ENCODE measurements at places on chromosomes 12 and 14.

GRCh38 chr14:71532790-71533189 lies 399.4 kb upstream of the RGS6 start:
- no peak for DNase-seq

GRCh38 chr12:104494137-104494792 lies 37.5 kb downstream of the CHST11 start:
- peak; percentile 46 for DNase-seq

DNA sequence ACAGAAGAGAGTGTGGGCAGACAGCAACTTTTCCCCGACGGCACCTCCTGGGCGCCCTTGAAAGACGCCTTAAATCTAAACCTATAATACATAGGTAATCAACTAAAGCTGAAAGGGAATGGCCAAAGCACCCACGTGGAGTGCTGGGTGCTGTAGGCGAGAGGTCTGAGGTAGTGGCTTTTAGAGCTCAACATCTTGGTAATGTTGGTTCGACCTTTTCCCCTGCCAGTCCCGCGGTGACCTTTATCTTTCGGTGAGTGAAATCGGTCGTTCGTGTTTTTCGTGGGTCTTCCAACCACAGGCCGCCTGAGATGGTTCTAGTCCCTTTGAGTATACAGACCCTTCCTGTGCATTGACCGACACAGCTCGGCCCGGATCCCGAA lies 9.1 kb downstream of the OR6S1 start:
- DNase-seq: no peak

DNA sequence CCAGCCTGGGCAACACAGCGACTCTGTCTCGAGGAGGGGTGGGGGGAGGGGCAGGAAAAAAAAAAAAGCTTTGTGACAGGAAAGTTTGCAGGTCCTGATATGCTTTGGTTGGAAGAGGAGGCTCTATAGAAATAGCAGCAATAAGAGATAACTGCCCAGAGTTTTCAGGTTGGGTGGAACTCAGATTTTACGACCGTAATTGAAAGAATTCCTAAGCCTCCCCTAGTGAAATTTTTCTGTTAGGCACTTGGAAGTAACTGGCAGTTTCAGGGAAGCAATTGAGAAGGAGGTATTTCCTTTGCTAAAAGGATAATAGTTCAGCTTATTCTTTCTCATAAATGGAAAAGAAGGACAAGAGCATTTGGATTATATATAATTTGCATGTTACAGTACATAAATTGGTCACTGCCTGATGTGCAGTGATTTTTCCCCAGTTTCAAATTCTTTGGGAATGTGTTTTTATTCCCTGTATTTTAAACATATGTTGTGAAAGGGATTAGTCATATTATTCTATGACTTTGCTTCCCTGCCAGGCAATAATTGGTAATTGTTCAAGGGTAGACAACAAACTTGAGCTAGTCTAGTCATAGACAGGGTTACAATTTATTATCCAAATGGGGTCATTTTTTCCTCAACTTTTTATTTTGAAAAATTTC lies 452.8 kb downstream of the AEBP2 start:
- DNase-seq: no peak

- DNase-seq: no peak
Measured at GRCh38 chr14:24300326-24300980, 803 bp downstream of the NOP9 start.

GRCh38 chr12:131137836-131138637 lies 184.3 kb downstream of the ADGRD1 start:
- DNase-seq: peak; percentile 57

DNA sequence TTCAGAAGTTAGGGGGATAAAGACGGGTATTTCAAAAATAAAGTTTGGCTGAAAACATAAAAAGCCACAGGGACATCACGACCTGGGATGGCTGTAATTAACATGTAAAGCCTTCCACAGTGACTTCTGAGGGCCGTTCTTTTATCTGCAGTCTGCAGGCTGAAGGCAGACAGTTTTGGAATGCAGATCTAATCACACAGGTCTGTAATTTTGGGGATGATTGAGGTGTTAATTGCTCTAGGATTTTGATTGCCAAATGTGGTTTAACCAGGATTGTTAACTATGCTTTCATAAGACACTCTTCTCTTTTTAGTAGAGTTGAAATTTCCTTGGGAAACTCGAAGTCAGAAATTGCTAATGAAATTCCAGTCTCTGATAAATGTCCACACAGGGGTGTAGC lies 355.5 kb downstream of the ATP23 start:
- no peak for DNase-seq

DNA sequence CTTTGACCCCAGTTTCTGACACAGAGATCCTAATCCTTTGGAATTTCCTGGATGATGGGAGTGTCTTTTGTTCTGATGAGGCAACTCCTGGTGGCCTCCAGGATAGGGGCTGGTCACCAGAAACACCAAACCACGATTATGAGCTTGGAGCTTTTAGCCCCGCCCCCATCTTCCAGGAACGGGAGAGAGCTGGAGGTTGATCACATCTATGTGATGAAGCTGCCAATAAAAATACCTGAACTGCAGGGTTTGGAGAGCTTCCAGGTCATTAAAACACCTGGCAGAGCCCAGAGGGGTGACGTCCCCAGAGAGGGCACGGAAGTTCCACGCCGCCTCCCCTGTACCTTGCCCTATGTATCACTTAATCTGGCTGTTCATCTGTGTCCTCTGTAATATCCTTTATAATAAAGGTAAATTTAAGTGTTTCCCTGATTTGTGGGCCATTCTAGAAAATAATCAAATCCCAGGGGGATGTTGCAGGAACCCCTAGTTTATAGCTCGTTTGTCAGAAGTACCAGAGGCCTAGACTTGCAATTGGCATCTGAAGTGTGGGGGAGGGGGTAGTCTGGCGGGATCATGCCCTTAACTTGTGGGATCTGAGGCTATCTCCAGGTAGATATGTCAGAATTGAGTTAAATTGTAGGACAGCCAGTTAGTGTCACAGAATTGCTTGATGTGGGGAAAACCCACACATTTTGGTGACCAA lies 21.2 kb downstream of the APPL2 start:
- peak; percentile 18 for DNase-seq

DNA sequence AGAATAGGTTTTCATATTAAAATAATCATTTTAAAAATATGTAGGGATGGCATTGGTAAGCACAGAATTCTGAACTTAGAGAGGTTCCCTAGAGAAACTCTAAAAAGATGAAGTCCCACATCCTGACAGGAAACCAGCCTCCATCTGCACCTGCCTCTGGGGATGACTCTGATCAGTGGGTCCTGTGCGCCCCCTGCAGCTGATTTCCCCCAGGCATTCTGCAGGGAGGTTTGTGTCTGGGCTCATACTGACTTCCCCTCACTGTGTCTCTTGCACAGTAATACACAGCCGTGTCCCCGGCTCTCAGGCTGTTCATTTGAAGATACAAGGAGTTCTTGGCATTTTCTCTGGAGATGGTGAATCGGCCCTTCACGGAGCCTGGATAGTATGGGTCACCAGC lies 602.9 kb downstream of the TMEM121 start:
- DNase-seq: no peak

DNA sequence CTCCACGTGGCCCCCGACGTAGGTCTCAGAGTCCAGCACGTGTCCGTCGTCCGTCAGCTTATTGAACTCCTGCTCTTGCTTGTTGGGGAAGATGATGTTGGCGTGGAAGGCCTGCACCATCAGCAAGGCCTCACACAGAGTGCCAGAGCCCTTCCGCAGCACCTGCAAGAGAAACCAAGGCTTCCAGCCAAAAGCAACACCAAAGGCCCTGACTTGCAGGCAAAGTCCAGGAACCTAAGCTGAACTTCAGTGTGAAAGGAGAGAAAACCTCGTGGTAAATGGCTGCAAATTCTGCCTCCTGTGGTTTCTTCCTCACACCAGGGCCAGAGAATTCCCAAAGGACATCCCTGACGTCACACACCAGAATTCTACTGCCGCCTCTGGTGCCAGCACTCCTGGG lies 14.5 kb downstream of the POLE start:
- no peak for DNase-seq

DNA sequence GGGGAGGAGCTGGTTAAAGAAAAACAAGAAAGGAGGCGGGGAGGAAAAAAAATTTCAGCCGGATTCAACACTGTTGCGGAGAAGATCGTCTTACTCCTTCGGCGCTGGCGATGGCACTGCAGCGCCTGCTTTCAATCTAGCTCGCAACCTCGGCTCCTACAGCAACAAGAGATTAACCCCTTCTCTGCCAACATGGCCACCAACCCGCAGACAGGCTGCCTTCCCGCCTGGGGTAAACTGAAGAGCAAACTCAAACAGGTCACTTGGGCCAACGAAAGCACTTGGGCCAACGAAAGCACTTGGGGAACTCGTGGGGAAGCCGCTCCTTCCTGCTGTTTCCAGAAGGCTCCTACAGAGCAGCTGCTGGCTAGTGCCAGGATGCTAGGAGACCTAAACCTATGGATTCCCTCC lies 73.7 kb downstream of the CIT start:
- DNase-seq: peak; percentile 80

GRCh38 chr12:121218588-121219352 lies 8.8 kb downstream of the P2RX4 start:
- no peak for DNase-seq

GRCh38 chr14:47676315-47676617 lies 861 bp upstream of the MDGA2 start:
- no peak for DNase-seq

DNA sequence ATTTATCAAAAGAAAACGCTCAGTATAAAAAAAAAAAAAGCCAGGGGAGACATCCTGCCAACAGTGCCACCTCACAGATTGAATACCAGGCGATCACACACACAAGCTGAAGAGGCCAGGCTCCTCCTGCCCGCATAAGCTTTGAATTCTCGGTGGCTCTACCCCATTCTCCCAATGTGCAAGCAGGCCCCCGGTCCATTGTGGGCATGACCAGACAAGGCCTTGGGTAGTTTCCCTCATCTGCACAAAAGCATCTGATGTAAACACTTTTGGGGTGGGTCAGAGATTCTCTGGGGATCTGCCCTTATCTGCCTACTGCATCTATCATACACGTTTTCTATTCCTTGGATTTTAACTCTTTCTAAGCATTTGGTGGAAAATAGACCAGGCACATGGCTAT lies 16.2 kb downstream of the KLRF2 start:
- no peak for DNase-seq

DNA sequence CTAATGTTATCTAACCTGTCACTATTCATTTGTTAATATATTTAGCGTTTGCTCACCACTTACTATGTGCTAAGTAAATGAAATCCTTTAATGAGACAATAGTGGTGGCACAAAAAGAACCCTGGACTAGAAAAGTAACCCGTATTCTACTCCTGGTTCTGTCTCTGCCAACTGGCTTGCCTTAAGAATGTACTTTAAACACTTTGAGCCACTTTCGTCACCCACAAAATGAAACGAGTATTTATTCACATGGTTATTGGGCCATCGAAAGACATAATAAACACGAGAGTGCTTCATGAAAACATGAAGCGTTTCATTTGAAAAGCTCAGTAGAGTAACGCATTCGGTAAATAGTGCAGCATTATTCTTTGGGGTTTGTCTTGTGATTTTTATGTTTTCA lies 254.7 kb downstream of the EGLN3 start:
- no peak for DNase-seq

- DNase-seq: no peak
Measured at GRCh38 chr12:57154076-57154475, 6.7 kb upstream of the LRP1-AS start.

DNA sequence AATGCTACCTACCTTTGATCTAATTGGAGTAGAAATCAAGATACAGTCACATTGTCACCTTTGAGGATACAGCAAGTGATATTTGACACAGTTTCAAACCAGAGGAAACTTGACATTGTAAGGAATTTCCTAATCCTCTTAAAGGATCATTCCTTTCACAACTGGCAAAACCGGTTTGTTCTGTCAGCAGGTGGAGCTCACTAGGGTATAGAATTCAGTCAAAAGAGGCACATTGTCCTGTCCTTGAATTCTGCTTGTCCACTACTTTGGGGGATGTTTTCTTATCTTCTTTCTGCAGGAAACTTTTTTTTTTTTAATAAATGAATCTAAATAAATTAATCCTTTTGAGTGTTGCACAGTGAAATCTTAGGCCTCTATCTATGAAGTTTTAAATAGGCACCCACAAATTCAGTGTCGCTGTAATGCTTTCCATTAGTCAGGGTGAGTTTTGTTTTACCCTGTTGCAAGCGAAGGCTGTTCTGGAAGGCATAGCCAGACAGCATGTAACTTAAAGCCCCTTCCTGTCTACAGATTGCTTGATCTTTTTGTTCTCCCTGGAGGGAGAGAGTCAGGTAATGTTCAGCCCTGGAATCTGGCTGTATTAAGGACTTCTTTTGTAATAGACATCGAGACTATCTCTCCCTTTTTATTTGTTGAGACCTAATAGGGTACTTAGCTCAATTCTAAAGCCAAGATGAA lies 285.0 kb upstream of the RGS6 start:
- no peak for DNase-seq

DNA sequence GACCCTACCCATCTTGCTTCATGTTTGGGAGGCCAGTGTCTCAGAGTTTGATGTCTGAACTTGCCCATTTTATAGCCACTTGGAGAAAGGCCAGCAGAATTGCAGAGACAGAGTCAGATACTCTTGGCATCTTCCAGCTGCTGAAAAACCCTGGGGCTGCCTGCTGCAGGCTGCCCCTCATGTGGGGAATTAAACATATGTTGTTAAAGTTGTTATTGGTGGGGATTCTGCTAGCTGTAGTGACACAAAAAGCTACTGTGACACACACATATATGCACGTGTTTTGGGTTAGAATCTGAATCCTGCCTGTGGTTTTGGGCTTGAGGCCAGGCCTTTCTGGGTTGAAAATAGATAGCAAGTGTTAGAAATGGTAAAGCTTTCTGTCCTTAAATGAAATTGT lies 1288.4 kb downstream of the AACS start:
- no peak for DNase-seq

GRCh38 chr14:21428930-21429329 lies 27.0 kb downstream of the CHD8 start:
- DNase-seq: no peak

- no peak for DNase-seq
Measured at GRCh38 chr14:36931791-36932190, 240.6 kb downstream of the SLC25A21 start.

DNA sequence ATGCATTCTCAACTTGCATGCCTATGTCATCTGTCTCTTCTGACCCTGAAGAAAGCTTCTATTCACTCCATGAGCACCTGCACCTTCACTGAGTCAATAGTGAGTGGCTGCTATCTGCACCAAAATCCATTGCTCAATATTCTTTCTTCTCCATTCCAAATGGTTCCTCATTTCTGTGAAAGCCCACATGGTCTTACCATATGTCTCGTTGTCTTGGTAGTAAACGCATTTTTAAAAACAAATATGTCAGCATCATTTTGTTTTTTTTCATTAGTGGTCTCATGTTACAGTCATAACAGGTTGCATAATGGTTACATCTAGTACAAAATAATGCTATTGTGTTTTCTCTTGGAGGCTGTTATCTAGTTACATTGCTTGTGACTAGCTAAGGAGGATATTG lies 106.9 kb upstream of the CPM start:
- no peak for DNase-seq

DNA sequence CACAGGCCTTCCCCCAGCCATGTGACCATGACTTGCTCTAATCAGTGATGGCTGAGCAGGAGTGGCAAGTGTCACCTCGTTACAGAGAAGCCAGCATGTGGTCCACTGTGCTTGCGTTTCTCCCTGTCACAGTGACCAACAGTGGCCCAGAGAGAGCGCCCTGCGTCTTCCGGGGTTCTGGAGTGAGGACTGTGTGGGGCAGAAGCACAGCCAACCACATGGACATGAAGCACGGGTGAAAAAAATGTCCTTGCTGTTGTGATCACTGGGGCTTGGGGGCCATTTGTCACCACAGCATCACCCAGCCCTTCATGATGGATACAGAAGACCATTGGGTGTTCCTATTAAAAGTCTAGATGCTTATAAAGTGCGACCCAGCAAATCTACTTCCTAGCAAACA lies 174.6 kb upstream of the C14orf180 start:
- DNase-seq: no peak

Measured in GM03348 (cell line).